T-helper 2 cell (primary cell): ENCODE measurements at places on chromosomes 7 and 10.

DNA sequence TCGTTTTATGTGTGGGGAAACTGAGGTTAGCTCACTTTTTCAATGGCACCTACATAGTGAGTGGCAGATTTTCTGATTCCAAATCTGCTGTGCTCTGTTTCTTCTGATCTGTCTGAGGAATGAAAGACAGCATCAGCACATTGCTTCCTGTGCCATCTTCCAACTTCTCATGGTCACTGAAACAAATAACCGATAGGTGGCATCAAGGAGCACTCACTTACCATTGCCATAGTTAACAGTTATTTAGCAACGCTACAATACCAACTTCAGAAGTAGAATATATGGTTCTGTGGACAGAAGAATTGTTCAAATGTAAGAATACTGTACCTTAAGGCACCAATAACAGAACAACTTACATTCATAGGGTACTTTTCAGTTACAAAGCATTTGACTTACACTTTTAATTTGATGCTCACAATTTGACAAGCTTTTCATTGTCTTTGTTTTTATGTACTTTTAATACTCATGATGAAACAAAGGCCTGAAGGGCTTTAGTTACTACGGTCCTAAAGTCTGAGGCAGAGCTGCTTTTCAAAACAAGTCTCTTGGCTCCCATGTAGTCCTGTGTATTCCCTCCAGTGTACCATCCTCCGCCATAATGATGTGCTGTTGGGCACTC, 228.9 kb upstream of the TCF7L2 start:
- DNase-seq, result no peak

DNA sequence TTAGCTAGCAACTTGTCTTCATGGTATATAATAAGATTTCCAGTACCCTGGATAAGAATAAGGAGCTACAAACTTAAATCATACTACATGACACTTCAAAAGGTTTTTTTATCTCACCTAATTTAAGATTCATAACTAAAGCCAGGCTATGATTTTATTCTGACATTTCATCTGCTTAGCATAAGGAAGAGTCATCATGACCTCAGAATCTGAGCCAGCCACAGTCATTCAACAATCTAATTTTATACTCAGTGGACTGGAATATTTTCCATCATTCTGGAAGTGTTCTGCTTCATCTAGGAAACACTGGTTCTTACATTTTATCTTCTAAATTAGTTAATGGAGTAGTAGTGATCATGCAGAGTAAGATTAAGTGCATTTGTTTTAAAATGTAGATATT, 102.1 kb upstream of the KCND2 start:
- DNase-seq, result no peak

GRCh38 chr7:108370616-108371015, 85.6 kb downstream of the NRCAM start:
- DNase-seq, result no peak

- no peak for DNase-seq
Measured at GRCh38 chr7:71311576-71311975, 179.6 kb downstream of the GALNT17 start.

GRCh38 chr7:159070431-159071148, 74.1 kb downstream of the VIPR2 start:
- DNase-seq, result peak; percentile 4

- DNase-seq, result no peak
Measured at GRCh38 chr10:88616250-88616977, 29.9 kb downstream of the LIPJ start.

- no peak for DNase-seq
Measured at GRCh38 chr10:75272094-75272493, 36.3 kb upstream of the COMTD1 start.

- DNase-seq, result no peak
Measured at GRCh38 chr7:152173372-152174070, 148.0 kb downstream of the GALNT11 start.

GRCh38 chr10:79045566-79046175, 23.1 kb upstream of the ZMIZ1 start:
- no peak for DNase-seq

GRCh38 chr10:121526135-121526790, 72.0 kb downstream of the FGFR2 start:
- DNase-seq, result no peak

DNA sequence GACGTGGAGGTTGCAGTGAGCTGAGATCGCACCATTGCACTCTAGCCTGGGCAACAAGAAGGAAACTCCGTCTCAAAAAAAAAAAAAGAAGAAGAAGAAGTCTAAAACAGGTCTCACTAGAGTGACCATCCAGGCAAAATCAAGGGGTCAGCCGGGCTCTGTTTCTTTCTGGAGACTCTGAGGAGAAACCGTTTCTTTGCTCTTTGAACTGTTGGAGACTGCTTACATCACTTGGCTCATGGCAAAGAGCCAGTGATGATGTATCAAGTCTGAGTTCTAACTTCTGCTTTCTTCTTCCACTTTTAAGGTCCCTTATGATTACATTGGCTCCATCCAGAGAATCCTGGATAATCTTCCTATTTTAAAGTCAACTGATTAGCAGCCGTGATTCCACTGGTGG, 306.8 kb downstream of the WDR11 start:
- no peak for DNase-seq

DNA sequence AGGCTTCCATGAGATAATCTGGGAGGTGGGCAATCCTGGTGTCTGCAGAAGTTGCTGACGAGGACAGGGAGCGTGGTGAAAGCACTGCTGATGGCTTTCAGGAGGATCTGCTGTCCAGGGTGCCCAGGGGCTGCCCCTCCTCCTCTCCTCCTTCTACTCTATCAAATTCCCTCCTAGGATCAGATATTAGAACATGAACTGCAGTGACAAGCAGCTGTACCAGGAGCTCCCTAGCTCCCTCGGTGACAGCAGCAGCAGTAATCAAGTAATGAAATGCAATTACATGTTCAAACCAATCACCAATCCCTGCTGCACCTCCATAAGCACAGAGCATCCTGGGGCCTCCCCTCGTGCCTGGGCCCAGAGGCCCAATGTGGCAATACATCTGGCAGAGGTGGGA, 46.9 kb downstream of the GRID1 start:
- DNase-seq, result no peak
